Effector CD4-positive, alpha-beta T cell (primary cell): ENCODE measurements at places on chromosomes 4 and X.

- no peak for DNase-seq
These were observed at the start of gene SSX5 for GRCh38 chrX:48196745-48197201. Gene SSX5 (minus strand): TSS chrX:48196795. CDS start chrX:48195358, 1,437 bp downstream.

DNA sequence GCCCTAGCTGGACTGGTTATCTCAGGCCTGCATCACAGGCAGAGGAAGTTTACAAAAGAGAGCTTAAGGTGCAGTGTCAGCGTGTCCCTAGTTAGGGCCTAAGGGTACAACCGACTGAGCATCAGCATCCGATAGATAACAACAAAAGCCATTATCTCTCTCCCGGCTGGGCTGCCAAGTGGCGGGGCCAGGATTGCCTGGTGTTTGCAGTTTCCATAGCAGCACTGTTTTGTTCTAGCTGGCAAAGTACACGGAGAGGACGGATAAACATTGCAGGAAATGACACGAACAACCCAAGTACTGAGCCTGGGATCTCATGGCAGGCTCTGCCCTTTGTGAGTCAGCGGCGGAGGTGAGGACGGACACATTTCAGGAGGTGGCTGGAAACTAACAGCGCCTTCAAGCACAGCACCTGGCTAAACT is 104.7 kb upstream of the NOCT start:
- DNase-seq = no peak

DNA sequence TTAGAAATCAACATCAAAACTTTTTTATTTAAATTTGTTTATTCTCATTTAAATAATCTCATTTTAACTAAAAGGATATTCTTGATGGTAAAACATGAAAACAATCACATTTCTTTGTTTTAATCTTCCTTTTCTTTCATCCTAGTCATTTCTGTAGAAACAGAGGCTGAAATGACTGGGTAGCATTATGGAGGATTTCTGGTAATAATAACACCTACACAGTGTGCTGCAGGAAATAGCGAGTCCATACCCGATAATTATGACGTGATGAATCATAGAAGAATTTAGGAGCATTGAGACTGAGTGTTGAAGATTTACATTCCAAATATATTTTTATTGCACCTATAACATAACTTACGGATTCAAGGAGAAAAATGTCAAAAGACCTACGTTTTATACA is 31.4 kb upstream of the BBS12 start:
- no peak for DNase-seq

DNA sequence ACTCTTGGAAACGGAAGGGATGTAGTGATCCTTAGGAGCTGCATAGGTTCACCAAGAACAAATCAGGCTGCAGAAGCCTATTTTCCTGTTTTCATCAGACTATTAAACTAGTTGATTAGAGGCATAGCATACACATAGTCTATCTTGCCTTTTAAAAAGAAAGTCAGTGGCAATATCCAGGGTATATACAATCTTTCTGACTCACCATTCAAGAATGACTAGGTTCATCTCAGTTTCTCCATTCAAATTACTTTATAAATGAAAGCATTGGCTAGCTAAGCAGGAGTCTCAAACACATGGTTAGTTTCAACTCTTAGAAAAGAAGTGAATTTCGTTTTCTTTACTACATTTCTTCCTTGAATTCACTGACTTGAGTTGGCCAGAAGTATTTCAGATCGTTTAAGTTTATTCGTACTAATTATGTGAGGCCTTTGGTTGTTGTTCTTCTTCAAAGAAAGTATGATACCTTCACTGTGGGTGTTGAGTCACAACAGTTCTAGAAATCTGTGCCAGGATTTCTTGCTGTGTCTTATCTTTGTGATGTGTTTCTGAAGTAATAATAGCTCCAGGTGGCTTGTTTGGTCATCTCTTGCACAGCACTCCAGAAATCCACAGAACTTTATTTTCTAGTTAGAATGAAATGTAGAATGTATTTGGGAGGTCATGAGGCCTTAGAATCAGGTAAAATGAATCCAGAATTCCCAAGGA is 88.2 kb downstream of the AWAT2 start:
- no peak for DNase-seq

- DNase-seq = no peak
These were observed 353.3 kb upstream of the EMCN start for GRCh38 chr4:100870940-100871772.

DNA sequence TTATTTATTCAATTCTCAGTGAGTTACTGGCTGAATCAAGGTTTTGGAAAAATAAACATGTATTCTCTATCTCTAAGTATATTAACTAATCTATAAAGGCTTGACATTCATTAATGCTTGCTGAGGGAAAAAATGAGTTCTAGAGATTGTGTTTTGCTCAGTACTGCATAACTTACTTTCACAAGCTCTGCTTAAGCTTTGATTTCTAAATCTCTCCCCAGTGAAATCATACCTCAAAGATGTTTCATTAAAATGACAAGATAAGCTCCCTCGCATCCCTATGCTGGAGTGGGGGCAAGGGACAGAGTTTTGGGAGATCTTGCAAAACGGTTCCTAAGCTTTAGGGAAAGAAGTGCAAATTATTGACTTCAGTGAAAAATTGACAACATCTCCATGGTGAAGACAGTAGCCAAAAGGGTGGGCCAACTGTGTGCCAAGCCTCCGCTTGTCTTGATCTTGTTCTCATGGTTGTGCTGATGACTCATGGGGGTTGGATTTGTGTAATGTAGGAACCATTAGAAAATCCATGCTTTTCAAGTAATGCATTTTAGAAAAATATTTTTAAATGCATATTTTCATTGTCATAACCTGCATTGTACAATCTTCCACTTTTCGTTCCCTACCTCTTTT is 521.4 kb downstream of the RPA4 start:
- no peak for DNase-seq

- no peak for DNase-seq
These were observed 20.7 kb downstream of the TAPT1 start for GRCh38 chr4:16205298-16206164.

DNA sequence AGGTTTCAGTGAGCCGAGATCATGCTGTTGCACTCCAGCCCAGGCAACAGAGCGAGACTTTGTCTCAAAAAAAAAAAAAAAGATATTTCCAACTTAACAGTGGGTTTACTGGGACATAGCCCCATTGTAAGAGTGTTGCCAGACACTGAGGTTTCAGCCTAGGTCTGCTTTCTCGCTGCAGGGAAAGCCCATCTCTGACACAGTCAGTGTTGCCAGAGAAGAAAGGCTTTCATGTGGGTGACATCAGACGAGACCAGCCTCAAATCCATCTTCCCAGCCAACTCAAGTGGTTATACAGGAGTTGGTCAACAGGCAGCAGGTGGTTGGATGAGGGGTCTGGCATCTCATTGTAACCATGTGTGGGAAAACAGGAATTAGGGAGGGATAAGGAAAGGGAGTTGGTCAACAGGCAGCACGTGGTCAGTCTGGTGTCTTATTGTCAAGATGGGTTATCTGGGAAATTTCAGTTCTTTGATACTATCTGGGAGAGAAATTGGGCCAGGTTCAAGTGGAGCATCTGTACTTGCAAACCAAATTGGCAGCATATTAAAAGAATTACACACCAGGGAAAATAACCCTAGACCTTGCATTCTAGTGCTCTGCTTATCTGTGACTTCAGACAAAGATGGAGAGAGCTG is 41.1 kb downstream of the NELFA start:
- no peak for DNase-seq

- DNase-seq = no peak
These were observed 38.0 kb downstream of the CC2D2A start for GRCh38 chr4:15507679-15508078.

DNA sequence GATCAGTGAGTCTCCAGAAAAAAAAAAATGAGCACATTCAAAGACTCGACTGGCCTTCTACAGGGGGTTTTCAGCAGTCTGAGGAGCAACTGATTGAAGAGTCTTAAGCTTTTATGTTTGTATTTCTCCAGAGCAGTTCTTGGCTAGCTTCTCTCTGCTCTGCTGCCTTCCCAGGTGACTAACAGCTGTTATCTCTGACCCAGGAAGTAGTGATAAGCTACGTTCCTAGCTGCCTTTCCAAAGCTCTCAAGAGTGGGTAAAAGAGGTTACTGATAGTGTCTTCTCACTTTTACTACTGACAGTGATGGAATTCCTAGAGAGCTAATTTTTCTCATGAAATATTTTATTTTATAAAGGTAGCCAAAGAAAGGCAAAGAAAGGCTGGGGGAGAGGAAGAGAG is 66.6 kb downstream of the ENOX2 start:
- DNase-seq = no peak

DNA sequence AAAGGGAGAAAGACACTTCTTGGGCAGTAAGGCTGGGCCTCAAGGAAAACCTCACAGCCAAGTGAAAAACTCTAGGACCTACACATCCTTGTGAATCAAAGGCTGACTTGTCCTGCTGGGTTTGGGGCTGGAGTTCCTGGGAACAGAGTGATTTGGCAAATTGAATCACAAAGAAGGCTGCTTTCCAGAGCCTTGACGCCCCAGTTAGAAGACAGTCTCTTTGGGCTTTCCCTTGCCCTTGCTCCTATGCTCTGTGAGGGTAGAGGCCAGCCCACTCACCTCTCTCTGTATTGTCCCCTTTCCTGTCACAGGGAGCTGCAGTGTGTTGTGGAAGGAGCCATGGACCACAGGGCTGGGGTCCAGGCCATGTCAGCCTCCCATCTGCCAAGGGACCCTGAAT is 9.6 kb downstream of the AMER1 start:
- no peak for DNase-seq

DNA sequence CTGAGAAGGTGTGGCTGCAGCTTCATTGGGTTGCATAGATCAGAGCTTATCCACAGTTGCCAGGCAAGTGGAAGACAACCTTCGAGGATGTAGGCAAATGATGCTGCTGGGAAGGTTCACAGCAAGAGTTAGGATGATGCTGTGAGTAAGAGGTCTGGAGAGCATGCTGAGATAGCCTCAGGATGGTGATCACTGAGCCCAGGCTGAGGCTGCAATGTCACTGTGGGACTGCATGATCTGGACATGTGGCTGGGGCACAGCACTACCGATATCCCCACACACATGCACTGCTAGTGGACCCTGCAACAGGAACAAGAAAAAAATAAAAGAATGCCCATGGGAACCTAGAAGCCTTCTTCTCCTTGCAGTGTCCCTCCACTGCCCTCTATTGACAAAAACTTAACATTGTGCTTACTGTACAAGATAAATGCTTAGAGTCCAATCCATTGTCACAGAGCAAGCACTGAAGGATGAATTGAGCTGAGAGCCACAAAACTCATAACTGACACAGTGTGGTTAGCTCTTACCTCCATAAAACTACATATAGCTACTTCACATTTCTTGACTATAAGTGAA is 105.6 kb downstream of the CNKSR2 start:
- DNase-seq = no peak

GRCh38 chrX:30620980-30621618 is 32.1 kb upstream of the GK start:
- DNase-seq = no peak

DNA sequence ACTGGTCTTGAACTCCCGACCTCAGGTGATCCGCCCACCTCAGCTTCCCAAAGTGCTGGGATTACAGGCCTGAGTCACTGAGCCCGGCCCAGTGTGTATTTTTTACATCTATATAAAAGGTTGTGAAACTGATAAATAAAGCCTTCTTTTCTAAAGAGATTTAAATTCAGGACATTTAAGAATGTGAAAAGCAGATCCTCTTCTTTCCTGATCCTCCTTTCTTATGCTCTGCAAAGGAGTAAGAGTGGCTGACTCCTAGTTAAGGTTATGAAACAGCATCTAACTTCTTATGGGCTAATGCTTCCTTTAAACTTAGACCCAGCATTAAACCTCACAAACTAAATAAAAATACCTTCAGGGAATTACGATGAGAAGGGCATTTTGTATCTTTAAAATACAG is 197.7 kb upstream of the MAB21L2 start:
- no peak for DNase-seq

- DNase-seq = no peak
These were observed 1063.8 kb upstream of the INTU start for GRCh38 chr4:126568652-126569570.

GRCh38 chr4:128572778-128573241 is 236.7 kb upstream of the JADE1 start:
- no peak for DNase-seq

DNA sequence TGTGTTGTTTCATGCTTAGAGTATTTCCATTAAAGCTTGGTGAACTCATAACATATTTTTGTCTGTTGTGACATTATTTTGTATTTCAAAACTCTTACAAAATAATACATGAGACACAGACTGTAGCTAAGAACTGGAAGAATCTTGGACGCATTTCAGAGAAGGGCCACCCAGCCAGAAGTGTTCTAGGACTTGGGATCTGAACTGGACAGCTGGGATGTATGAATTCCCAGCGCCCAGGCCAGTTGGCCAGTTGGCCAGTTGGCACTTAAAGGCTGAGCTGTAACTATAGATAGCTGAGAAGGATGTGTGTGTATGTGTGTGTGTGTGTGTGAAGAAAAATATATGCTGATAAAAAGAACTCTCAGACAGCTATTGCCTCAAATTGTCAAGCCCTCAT is 193.4 kb upstream of the GPR101 start:
- DNase-seq = no peak

DNA sequence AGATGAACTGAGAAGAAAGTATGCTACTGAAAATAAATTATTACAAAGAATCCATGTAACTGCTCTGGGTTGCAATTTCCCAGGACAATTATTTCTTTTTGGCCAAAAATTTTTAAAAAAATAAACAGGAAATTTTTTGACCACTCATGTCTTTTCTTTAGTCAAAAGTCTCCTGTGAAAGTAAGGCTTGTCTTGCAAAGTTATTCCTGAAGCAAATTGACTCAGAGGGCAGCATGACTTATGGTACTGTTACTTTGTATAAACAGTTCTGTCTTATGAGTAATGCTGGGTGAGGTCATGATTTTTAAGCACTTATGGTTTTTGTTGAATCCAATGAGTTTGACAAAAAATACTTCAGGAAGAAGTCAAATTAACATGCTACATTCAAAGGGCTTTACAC is 292.8 kb upstream of the ARSJ start:
- DNase-seq = no peak

- DNase-seq = no peak
These were observed 79.4 kb downstream of the SYNPO2 start for GRCh38 chr4:118968005-118968404.

DNA sequence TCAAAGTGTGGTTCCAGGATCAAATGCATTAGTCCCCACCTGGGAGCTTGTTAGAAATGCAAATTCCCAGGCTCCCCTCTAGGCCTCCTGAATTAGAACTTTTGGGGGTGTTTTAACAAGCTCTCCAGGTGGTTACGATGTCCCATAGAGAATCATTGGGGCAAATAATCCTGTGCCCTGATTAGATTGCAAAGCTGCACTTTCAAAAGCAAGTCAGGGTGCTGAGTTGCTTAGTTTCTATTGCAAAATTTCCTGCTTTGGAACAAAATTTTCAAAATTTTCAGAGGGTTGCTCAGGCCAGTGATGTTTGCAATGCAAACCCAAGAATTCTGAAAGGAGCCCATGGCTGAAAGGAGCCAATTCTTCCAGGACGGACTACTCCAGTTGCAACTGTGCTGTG is 71.0 kb downstream of the MGST2 start:
- DNase-seq = no peak

DNA sequence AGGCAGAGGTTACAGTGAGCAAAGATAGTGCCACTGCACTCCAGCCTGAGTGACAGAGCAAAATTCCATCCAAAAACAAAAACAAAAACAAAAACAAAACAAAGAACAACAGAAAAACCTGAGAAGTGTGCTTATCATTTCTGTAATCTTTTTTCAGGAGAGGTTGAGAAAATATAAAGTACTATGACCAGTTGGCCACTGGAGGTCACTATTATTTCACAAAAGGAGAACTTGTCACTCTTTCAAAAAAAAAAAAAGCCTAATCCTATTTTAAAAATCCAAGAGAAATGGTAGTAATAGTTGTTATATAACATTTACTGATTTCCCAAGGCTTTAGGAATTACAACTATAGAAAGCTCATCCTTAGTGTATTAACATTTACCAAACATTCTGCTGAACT is 24.9 kb upstream of the RNF150 start:
- no peak for DNase-seq

GRCh38 chr4:85940151-85940550 is 419.7 kb downstream of the MAPK10 start:
- no peak for DNase-seq
